ENCODE measurements at places on chromosomes 6 and 20.

- DNase-seq = no peak
Observed at GRCh38 chr6:85449388-85449817, 480 bp upstream of the NT5E start.

DNA sequence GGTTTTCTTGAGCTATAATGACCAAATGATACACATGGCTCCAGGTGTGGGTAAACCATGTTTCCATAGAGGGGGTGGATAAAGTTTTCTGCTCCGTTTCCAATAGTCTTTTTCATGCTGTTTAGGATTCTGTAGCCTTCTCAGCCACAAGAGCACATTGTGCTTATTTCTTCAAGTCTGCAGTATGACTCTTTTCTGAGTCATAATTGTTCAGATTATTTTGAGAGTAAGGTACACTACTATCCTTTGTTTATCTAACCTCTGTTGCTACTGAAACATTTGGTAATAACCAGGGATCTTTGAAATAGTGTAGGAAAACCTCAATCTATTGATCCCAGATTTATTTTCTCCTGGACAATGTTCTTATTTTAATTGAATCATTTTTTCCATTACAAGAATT lies 247.9 kb upstream of the BMP2 start:
- DNase-seq = no peak

GRCh38 chr6:84469144-84469543 lies 241.7 kb upstream of the CEP162 start:
- no peak for DNase-seq

GRCh38 chr6:130503146-130503545 lies 137.3 kb downstream of the TMEM200A start:
- DNase-seq = no peak

DNA sequence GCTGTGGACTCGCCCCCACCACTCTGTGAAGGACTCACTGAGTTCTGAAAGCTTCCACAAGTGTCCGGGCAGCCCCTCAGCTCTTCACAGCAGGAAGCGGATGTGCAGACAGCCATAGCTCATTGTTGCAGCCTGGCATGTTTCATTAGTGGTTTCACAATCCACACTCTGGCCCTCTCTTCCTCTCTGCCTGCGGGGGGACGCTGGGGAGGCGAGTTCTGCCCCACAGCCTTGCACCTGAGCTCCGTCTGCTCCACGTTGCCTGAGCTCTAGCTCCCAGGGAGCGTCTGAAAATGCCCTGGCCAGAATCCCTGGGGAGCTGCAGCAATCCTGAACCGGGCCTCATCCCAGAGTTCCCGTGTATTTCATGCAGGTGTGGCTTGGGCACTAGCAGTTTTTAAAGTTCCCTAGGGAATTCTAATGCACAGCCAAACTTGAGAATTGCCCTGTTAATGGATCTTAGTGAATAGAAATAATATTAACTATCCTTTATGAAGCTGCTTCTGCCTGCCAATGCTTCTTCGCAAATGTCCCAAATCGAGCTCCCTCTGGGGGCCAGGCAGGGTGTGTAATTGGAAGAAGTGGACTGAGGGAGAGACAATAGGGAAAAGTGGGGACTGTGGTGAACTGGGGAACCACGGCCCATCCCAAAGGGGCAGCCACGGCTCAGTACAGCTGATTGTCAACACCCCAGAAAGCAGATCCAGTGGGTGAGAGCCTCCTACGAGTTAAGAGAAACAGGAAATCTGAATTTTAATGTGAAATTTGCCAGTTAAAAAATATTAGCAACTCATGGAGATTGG lies 51.5 kb downstream of the CTCFL start:
- no peak for DNase-seq

- DNase-seq = no peak
Observed at GRCh38 chr6:77363702-77364101, 99.6 kb downstream of the HTR1B start.

- DNase-seq = no peak
Observed at GRCh38 chr6:145561095-145562072, 173.9 kb downstream of the EPM2A start.

Measured in NCI-H1417 (cell line).